ENCODE measurements at places on chromosomes 1 and 21. TPM values are rescaled to one million over a fixed set of nuclear protein-coding genes. Genes with fewer than 3 reads are reported as not detected.

DNA sequence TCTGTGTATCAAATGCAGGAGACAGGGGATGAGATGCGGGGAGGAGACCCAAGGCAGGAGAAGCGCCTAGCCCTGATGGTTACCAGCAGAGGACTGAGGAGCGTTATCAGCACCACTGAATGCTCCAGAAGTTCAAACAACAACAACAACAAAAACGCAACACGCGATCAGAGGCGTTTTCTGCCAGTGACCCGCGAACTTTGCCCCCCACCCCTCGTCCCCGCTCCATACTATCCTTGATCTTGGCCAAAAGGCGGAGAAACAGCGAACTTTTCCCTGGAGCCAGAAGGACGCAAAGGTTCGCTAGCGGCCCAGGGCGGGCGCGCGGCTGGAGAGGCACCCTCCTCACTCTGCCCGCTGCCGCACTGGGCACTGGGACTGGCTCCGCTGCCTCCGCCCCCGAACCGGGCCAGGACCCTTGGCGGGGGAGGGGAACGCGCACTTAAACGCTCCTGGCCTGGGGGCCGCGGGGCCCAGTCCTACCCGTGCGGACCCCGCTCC is 699 bp downstream of the ECHDC2 start:
- no peak for DNase-seq

DNA sequence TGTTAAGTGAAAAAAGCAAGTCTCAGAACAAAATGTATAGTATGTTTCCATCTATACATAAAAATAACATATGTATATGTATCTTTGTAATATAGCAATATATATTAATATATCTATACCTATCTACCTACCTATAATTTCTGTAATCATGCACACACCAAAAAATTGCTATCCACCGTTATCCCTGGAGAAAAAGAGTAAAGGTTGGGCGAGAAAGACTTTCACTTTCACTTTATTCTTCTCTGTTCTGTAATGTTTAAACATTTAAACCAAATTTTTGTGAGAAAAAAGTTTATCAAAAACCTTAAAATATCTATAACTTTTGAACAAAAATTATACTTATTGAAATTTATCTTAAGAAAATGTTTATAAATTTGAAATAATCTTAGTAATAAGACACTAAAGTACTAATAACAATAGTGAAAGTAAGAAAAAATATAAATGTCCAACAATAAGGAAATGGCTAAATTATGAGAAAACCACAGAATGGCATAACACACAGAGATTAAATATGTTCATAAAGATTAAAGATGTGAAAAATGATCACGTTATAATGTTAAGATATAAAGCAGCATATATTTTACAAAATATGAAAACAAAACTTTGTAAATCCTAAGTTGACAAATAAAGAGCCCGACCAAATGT is 74.0 kb upstream of the LRRC53 start:
- peak; percentile 3 for DNase-seq

DNA sequence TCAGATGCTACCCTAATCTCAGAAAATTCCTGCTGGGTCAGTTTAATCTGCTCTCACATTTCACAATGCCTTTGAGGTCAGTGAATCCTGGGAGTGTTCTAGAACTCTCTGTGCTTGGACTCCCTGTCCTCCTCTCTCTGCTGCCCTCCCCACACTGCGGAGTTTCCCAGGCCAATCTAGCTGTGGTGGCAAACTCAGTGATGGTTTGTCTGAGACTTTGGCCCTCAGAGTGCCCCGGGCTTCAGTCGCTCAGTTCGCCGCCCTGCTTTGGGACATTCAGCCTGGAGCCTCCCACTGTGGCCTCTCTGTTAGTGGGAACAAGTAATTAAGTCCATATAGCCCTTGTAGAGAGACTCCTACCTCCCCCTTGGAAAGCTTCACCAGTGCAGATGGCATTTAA is 7.1 kb downstream of the C1orf226 start:
- no peak for DNase-seq

- DNase-seq: no peak
These were observed 121.5 kb downstream of the XCL2 start for GRCh38 chr1:168422203-168422847.

DNA sequence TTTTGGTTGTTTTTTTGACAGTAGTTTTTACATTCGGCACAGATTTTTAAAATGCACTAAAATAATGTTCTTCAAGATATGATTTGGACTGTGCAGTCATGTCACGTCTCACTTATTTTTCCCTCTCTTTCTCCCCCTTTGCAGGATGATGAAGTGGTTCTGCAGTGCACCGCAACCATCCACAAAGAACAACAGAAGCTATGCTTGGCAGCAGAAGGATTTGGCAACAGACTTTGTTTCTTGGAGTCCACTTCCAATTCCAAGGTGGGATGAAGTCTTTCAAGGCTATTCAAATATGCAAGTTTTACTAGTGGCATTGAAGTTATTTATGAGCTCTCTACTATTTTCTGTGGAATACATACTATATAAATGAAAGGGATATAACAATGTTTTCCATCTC is 228.4 kb downstream of the RYR2 start:
- no peak for DNase-seq

GRCh38 chr1:28021064-28021463 is 61.3 kb downstream of the XKR8 start:
- DNase-seq: no peak

GRCh38 chr21:33950431-33951079 is 35.0 kb upstream of the ATP5PO start:
- no peak for DNase-seq

- no peak for DNase-seq
These were observed 18.8 kb downstream of the AVPR1B start for GRCh38 chr1:206098242-206098919.

- DNase-seq: peak; percentile 37
These were observed 59.8 kb downstream of the XCL1 start for GRCh38 chr1:168636200-168636599.

DNA sequence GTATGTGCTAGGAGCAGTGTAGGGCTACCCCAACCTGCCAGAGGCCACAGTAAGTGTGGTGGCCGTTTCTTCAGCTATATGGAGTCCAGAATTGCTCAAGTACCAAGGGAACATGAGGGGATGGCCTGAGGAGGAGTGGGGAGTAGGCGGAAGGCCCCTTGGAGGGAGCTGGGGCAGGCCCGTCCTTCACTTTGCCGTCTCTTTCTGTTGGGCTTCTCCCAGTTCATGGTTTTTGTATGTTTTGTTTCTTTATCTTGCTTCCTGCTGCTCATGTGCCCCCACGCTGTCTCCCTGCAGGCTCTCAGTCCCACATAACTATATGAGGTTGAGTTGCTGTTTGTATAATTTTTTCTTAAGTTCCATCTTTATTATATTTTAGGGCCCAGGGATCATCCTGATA is 5.9 kb upstream of the DPH2 start:
- no peak for DNase-seq

DNA sequence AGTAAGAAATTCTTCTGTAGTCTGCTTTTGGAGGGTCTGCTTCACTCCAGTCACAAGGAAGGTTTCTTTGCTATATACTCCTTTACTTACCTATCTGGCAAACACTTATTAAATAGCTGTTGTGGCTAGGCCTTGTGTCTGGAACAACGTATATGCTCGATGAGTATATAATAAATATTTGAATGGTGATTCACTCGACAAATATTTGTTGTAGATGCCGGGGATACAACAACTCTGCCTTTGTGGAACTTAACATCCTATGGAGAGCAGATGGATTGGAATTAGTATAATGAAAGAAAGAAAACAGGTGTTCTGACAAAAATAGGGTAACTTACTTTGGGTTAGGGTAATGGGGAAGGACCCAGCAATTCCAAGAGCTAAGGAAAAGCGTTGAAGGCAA is 31.1 kb downstream of the KPNA6 start:
- peak; percentile 25 for DNase-seq

GRCh38 chr1:211261229-211261628 is 2.1 kb downstream of the RCOR3 start:
- no peak for DNase-seq

GRCh38 chr21:16342932-16343331 is 613.1 kb downstream of the USP25 start:
- DNase-seq: no peak

- no peak for DNase-seq
These were observed 20.2 kb upstream of the ZBTB21 start for GRCh38 chr21:42030311-42030710.

DNA sequence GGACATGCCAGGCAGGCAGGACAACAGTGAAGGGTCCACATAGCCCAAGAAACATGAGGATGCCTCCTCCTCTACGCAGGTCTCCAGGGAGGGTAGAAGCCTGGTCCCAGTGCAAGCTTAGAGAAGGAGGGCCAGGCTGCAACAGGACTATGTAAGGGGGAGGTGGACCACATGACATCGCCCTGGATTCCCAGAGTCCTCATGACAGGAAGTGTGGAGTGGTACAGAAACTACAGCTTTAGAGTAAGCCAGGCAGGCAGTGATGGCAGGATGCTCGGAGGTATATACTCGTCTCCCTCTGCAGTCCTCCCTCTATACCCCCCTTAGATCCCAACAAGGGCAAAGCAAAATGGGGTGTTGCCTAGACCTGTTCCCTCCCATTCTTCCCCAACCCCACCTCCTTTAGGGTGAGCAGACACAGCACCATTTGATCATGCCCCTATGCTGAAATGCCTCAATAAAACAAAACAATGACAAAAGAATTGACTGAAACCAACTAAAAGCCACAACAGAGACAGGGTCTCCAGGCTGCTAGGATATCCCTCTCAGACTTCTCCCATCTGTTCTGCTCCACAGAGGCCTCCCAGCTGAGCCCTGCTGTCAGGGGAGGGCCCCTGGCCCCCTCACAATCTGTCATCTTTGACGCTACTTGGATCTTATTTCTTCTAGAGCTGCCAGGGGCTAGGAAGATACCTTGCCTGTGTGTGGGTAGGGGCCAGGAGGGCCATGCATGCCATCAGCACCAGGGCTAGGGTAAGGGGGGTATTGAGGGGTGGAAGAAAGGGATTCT is 13.1 kb downstream of the FAM78B start:
- DNase-seq: no peak

DNA sequence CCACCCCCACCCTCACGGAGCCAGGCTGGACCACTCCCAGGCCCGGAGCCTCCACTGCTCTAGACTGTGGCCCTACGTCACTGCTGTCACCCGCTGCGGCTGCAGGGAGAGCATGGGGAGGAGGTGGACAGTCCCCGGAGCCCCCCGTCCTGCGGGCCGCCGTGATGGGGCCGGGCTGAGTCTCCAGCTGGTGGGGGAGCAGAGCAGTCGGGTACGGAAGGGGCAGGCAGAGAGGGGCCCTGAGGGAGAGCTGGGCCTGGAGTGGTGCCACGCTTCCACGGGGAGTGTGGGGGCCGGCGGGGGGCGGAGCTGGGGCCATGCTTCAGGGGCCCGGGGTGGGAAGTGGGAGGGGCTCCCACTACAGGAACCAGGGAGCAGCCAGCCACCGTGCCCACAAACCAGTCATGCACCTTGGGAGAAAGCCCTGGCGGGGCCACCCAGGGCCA is 98.9 kb upstream of the KCNK1 start:
- DNase-seq: no peak

DNA sequence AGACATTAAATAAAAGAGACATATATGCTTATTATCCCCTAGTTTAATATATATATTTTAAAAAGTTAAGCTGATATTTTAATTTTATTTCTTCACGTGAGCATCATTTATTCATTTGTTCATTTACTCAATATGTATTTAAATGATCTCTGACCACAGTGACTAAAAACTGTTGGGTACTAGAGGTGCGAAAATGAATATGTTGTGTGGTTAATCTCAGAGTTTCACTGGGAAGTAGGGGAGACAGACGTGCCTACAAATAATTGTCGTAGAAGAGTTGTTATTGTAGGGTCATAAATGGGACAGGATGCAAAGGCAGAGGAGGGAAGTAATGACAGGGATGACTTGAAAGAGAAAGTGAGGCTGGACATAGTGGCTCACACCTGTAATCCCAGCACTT is 213.0 kb upstream of the CACYBP start:
- no peak for DNase-seq

- peak; percentile 29 for DNase-seq
These were observed 59.0 kb upstream of the FGGY start for GRCh38 chr1:59237900-59238299.

- no peak for DNase-seq
These were observed 53.8 kb upstream of the CFAP126 start for GRCh38 chr1:161421456-161421855.

DNA sequence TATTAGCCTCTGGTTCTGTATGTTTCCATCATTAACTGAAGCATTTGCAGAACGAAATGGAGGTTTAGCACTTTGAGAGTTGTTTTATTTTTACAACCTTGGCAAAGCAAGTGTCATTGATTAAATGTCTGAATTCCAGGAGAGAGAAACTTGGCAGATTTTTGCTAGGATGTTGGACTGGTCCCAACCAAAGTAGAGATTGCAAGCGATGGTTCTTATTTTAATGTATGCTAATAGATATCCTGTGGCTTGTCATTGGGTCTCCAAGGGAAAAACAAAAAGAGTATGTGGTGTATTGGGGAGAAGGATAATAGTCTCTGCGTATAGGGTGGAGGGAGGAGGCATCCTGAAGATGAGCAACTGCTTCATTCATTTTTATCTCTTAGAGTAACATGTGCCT is 457.2 kb upstream of the RUNX1 start:
- no peak for DNase-seq

Gene BGLAP
- total RNA-seq: not detected

Gene FAM72C
- 5.2 TPM for total RNA-seq

Gene LAX1
- not detected for total RNA-seq

Gene MEGF6
- 6.5 TPM for total RNA-seq

Gene S100A14
- total RNA-seq: not detected

Gene FAM72B
- total RNA-seq: 9.2 TPM

Gene CA14
- not detected for total RNA-seq

Gene KRTAP19-1
- total RNA-seq: not detected

Gene BRINP3
- not detected for total RNA-seq

Gene KCNK1
- total RNA-seq: 5.9 TPM

Gene SPRR2E
- not detected for total RNA-seq
